ENCODE measurements at places on chromosomes 1 and 21.

- no peak for DNase-seq
These were observed 33.3 kb downstream of the COQ8A start for GRCh38 chr1:226973371-226973897.

GRCh38 chr1:92831368-92831761 is 475 bp upstream of the RPL5 start:
- DNase-seq, result no peak

DNA sequence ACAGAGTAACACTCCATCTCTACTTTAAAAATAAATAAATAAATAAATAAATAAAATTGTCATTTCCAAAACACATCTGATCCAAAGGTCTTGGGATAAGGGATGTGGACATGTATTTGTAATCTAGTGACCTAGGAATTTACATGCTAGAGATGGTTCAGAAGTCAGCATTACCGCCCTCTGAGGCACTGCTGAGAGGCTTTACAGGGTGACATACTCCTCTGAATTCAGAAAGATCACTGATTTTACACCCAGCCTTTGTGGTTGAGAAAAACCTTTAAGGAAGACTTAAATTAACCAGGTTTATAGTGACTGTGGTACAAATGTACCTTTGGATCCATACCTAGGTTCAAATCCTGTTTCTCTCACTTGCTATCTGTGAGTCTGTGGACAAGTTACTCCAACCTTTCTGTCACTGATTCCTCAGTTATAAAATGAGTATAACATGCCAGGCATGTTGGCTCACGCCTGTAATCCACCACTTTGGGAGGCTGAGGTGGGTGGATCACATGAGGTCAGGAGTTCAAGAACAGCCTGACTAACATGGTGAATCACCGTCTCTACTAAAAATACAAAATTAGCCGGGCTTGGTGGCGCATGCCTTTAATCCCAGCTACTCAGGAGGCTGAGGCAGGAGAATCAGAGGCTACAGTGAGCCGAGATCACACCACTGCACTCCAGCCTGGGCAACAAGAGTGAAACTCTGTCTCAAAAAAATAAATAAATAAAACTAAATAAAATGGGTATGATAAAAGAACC is 20.1 kb downstream of the OSBPL9 start:
- peak; percentile 86 for DNase-seq

- DNase-seq, result no peak
These were observed 5.6 kb upstream of the ADAMTSL4 start for GRCh38 chr1:150543500-150544143.

DNA sequence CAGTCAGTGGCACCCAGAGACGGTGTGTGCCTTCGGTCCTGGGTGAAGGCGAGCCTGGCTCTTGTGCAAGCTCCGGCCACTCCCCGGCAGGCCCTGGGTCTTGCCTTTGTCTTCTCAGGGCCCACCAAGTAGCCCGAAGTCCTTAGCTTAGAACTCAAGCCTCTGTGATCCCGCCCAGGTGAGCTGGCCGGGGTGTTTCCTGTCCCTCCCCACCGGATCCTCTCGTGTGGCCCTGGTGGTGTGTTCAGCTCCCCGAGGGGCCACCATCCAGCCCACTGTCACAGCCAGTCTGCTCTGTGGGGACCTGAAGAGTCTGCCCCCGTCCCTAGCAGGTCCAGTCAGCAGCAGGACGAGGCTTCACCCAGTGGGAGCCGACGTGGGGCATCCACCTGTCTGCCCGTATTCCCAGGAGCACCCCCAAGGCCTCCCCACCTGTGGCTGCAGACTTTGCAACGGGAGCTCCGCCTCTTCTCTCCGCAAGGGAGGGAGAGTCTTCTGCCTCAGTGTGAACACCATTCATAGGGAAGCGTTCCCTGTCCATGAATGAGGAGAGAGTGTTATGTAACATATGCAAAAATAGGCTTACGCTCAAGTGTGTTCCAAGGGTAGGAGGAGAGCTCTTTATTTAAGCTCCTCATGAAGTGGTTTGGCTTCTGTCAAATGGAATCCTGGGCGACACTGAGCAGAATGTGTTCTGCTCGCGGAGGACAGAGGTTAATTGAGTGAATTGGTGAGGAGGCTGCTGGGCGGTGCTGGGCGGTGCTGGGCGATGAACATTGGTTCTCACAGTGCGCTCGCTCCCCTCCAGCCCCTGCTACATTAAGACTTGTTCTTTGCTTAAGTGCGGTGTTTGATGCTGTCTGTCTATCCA is 108.9 kb downstream of the CRYAA start:
- no peak for DNase-seq

DNA sequence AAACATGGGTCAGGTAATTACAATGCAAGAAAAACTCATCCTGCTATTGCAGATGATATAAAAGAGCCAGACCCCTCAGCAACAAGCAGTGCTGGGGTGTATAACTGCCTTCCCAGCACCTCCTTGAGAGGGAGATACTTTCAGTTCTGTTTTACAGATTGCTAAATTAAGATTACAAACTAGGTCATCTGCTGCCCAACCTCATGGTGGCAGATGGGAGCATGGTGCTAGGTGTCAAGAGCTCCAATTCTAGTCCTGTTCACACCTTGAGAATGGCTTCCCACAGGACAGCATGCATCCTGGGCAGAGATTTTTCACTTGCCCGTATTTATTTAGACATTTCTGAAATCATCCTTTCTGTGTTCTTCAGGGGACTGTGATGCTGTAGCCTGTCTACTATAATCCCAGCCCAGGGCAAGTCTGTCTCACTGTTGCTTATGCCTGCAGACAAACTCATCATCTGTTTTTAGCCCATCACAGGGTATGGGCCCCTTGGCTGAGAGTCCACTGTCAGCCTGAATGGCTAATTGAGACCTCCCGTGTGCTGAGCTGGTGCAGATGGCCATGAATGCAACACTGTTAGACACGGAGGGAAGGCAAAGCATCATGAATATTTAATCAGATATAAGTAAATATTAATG is 40.2 kb upstream of the PBX1 start:
- no peak for DNase-seq

- DNase-seq, result no peak
These were observed 32.9 kb downstream of the DUSP10 start for GRCh38 chr1:221708987-221709386.

GRCh38 chr1:173314656-173315055 is 107.5 kb upstream of the TNFSF4 start:
- no peak for DNase-seq

DNA sequence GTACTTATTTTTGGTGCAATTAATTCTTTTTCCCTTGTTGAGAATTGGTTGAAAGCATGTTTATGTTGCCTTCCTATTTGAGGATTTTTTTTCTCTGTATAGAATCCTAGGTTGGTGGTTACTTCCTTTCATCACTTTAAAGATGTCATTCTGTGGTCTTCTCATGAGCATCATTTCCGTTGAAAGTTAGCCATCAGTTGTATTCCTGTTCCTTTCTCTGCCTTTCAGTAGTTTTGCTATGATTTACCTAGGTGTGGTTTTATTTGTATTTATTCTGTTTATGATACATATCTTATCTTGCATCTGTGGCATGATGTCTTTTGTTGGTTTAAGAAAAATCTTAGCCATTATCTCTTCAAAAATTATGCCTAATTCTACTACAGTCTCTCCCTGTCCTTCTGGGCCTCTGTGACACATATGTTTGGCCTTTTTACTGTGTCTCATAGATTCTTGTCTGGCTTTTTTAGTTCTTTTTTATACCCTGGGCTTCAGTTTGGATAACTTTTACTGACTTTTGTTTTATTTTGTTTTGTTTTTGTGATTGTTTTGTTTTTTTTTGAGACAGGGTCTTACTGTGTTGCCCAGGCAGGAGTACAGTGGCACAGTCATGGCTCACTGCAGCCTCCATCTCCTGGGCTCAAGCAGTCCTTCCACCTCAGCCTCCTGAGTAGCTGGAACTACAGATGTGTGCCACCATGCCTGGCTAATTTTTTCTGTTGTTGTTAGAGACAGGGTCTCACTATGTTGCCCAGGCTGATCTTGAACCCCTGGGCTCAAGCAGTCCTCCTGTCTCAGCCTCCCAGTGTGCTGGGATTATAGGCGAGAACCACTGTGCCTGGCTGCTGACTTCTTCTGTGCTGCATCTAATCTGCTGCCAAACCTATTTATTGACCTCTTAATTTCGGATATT is 24.1 kb downstream of the PTGFRN start:
- DNase-seq, result no peak

GRCh38 chr1:160834945-160835565 is 27.6 kb downstream of the CD244 start:
- DNase-seq, result peak; percentile 42

DNA sequence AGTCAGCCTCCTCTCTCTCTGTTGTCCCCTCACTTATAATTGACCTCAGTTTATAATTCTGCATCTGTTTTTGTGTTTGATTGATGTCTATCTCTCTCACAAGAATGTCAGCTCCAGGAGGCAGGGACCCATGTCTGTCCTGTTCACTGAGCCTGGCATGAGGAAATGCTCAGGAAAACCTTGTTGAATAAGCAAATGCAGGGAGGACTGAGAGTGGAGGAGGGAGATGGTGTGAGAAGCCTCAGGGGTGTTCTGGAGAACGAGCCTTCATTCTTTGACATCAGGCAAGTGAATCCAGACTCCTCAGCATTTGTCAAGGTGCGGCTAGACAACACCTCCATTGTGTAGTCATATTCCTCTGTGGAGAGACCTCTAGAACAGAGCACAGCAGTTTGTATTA is 45.5 kb downstream of the MAN1C1 start:
- DNase-seq, result no peak

GRCh38 chr1:231359113-231359512 is 21.0 kb downstream of the SPRTN start:
- peak; percentile 22 for DNase-seq

- DNase-seq, result peak; percentile 97
These were observed 6.4 kb downstream of the RHOC start for GRCh38 chr1:112700290-112701226.

- no peak for DNase-seq
These were observed 11.1 kb downstream of the PTPRC start for GRCh38 chr1:198649968-198650338.

GRCh38 chr1:245893025-245893424 is 614.1 kb downstream of the SMYD3 start:
- no peak for DNase-seq

GRCh38 chr1:210400043-210400840 is 71.5 kb downstream of the HHAT start:
- peak; percentile 91 for DNase-seq

- no peak for DNase-seq
These were observed 1.8 kb downstream of the ZBED6 start for GRCh38 chr1:203797216-203797615.

- no peak for DNase-seq
These were observed 22.7 kb upstream of the PIK3CD start for GRCh38 chr1:9628541-9629444.

GRCh38 chr1:117650840-117651568 is 45.2 kb downstream of the TENT5C start:
- no peak for DNase-seq

DNA sequence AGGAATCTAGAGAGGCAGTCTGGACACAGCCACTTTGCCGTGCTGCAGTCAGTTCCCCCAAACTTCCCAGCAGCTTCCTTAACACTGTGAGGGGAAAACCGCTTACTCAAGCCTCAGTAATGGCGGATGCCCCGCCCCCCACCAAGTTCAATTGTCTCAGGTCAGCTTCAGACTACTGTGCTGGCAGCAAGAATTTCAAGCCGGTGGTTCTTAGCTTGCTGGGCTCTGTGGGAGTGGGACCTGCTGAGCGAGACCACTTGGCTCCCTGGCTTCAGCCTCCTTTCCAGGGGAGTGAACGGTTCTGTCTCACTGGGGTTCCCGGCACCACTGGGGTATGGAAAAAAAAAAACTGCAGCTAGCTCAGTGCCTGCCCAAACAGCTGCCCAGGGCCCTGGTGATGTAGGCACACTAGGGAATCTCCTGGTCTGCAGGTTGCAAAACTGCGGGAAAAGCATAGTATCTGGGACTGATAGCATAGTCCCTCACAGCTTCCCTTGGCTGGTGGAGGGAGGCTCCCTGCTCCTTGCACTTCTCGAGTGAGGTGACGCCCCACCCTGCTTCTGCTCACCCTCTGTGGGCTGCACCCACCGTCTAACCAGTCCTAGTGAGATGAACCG is 23.7 kb upstream of the HFM1 start:
- peak; percentile 25 for DNase-seq

DNA sequence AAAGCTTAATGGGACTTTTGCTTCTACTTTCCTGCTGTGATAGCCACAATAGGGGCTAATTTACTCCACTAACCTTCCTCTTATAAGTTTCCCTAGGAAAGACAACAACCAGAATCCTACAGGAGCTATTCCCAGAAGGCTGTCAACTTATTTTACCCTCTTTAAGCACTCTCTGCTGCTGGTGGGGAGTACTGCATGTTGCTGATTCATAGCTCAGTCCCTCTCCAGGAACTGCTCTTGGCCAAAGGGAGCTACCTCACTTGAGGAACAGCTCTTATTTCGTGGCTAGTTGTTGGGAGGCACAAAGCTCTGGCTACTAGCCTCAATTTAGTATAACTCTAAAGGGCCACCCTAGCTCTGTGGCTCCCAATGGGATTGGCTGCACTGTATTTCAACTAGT is 37.2 kb downstream of the ADSS2 start:
- no peak for DNase-seq

GRCh38 chr1:67429011-67429527 is 1.1 kb downstream of the SERBP1 start:
- DNase-seq, result peak; percentile 5

DNA sequence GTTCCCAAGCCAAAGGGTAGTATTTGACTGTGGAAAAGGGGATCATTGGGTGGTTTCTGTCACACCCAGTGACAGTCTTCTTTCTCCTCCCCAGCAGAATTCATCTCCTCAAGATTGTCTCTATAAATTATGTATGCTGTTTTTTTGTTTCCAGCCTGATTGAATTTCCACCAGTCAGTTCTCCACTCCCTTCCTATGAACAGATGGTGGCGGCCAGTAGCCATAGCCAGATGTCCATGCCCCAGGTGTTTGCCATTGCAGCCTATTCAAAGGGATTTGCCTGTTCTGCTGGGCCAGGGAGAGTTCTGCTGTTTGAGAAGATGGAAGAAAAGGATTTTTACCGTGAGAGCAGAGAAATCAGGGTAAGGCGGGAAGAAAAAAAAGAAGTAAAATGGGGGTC is 12.9 kb downstream of the CFAP57 start:
- no peak for DNase-seq

DNA sequence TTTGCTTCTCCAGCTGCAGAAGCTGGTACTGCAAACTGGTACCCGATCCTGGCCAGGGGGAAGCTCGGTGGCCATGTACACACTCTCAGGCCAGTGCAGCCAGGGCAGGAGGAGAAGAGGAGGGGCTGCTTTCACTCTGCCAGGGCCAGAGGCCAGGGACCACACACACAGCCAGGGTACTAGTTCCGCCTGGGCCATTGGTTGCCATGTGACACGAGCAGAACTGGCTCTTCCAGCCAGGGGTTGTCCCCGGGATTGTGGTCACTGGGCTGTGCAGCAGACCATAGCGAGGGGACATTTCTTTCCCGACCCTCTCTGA is 3.7 kb upstream of the SHISAL2A start:
- DNase-seq, result no peak

Data from A172 (cell line).